ENCODE measurements at places on chromosomes 5 and 9. TPM values are rescaled to one million over a fixed set of nuclear protein-coding genes. Genes with fewer than 3 reads are reported as not detected.

Gene FBP2
- not detected for total RNA-seq

Gene CFAP157
- 0.28 TPM for total RNA-seq

Gene RLN2
- not detected for total RNA-seq

Gene GRIN1
- not detected for total RNA-seq

Gene IFNB1
- total RNA-seq, result not detected

Gene ZNF622
- total RNA-seq, result 27.6 TPM

Gene GRXCR2
- total RNA-seq, result not detected

- H3K27me3 ChIP-seq, result no peaks in the 10 kb centered on the region
- no peaks in the 10 kb centered on the region for H3K4me1 ChIP-seq
- no peak overlapping the region for H3K27ac ChIP-seq
- H3K36me3 ChIP-seq, result no peaks in the 10 kb centered on the region
- no peak overlapping the region for H3K4me3 ChIP-seq
Measured at GRCh38 chr5:53472720-53473510, 7.5 kb upstream of the FST start.

DNA sequence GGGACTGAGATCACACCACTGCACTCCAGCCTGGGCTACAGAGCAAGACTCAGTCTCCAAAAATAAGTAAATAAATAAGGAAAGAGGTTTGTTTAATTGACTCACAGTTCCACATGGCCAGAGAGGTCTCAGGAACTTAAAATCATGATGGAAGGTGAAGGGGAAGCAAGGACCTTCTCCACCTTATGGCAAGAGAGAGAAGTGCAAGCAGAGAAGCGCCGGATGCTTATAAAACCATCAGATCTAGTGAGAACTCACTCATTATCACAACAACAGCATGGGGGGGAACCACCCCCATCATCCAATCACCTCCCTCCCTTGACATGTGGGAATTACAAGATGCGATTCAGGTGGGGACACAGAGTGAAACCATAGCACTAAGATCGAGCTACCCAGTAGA lies 22.8 kb upstream of the RGMB start:
- H3K27ac ChIP-seq, result no peak overlapping the region
- H3K4me3 ChIP-seq, result no peak overlapping the region
- no peaks in the 10 kb centered on the region for H3K36me3 ChIP-seq
- DNase-seq, result no peak
- H3K4me1 ChIP-seq, result no peaks in the 10 kb centered on the region
- no peaks in the 10 kb centered on the region for H3K27me3 ChIP-seq

DNA sequence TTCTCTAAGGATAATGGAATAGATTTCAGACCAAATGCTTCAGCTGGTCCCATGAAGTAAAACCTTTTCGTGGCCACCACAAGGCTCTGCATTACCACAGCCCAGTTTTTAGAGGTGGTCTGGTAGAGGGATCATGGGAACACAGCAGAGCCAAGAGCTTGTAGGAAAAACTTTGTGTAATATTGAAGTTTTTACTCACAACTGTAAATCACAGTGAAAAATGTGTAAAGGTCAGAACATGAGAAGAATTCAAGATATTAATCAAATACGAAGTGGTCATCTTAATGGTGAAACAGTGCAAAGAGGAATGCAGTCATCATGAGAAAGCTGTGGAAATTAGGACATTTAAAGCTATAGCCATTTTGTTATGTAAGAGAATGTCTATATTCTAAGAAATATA lies 197.5 kb downstream of the NPR3 start:
- H3K4me3 ChIP-seq, result no peak overlapping the region
- no peaks in the 10 kb centered on the region for H3K27me3 ChIP-seq
- H3K36me3 ChIP-seq, result no peaks in the 10 kb centered on the region
- DNase-seq, result no peak

DNA sequence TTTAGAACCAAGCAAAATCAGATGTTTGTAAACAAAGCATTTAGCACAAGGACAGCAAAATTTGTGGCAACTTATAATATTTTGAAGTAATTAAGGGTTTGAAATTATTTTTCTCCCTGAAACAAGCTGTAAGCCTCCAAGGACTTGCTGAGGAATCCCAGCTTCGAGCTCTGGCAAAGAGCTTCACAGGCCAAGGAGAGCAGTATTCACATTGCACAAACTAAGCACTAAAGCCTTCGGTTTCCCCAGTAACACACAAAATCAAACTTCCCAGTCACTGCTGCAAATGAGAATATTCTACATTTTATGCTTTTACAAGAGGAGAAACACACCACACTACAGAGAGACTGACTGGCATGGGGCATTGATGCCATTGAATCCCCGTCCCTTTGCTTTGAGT lies 101.9 kb downstream of the WDR41 start:
- no peak for DNase-seq
- no peak overlapping the region for H3K4me3 ChIP-seq
- no peaks in the 10 kb centered on the region for H3K36me3 ChIP-seq
- H3K27ac ChIP-seq, result peak overlapping the region; percentile 66

DNA sequence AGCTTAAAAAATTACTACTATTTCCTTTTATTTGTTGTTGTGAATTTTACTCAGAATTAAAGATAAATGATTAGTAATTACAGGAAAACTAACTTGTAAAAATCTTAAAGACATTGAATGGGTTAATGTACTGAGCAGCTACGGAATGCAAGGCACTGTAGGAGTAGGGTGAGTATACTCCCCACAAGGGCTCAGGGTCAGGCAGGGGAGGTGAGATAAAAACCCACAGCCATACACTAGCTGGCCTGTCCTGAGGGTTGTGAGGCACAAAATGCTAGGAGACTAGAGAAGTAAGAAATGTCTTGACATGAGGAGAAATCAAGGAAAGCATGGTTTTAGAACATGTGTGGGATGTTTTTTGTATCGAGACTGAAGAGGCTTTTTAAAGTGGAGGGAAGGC lies 13.4 kb downstream of the ZBED3 start:
- H3K27me3 ChIP-seq, result no peaks in the 10 kb centered on the region
- H3K4me3 ChIP-seq, result no peak overlapping the region
- no peak for DNase-seq
- H3K4me1 ChIP-seq, result no peaks in the 10 kb centered on the region
- no peaks in the 10 kb centered on the region for H3K36me3 ChIP-seq

DNA sequence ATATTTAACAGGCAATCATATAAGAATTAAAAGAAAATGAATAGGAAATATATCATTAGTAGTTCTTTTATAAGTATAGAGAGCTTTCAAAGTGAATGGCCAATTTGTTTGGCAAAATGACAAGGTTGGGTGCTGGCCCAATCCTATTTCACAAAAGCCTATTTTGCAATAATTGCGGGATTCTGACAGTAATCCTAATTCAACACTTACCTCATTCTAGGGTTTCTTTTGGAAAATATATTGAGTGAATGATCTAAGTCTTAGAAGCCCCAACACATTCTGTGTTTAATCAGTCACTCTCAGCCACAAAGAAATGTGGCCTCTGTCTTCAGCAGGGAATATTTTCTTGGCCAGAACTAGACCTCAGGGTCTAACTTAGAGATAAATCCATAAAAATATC lies 835.9 kb upstream of the ZNF608 start:
- H3K36me3 ChIP-seq, result no peaks in the 10 kb centered on the region
- no peak overlapping the region for H3K27ac ChIP-seq
- DNase-seq, result no peak
- no peak overlapping the region for H3K4me3 ChIP-seq

GRCh38 chr9:79824265-79824664 lies 252.5 kb downstream of the TLE4 start:
- no peaks in the 10 kb centered on the region for H3K36me3 ChIP-seq
- no peaks in the 10 kb centered on the region for H3K27me3 ChIP-seq
- no peaks in the 10 kb centered on the region for H3K4me1 ChIP-seq
- no peak overlapping the region for H3K27ac ChIP-seq

- DNase-seq, result no peak
- H3K4me3 ChIP-seq, result no peak overlapping the region
- H3K36me3 ChIP-seq, result peaks cover 5% of the 10 kb centered on the region
- H3K4me1 ChIP-seq, result peaks cover 17% of the 10 kb centered on the region
- H3K27ac ChIP-seq, result no peak overlapping the region
Measured at GRCh38 chr5:109825450-109825849, 135.7 kb downstream of the MAN2A1 start.

DNA sequence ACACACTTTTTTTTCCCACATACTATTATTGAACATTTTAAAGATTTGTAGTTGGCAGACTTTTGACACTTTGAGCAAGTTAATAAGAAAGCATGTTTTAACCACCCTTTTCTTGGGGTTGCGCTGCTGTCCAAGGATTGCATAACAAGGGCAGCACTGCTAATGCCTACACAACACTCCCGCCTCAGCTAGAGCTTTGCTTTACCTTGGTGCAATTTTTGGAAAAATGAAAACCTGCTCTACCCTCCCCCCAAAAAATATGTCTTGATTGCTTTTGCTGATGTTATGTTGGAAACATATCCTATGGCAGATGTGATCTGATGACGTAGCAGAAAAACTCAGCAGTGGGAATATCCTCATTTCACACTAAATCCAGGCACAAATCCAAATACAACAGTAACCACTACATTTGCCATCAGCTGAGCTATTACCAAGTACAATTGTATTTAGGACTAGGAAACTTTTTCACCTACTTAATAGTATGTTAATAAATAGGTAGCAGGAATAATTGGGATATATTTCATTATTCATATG lies 51.5 kb downstream of the UBE2R2 start:
- H3K4me3 ChIP-seq, result peak overlapping the region; percentile 51
- no peaks in the 10 kb centered on the region for H3K36me3 ChIP-seq
- no peaks in the 10 kb centered on the region for H3K27me3 ChIP-seq
- peak overlapping the region; percentile 27 for H3K27ac ChIP-seq

GRCh38 chr5:151005187-151005949 lies 15.0 kb upstream of the GPX3 start:
- no peak overlapping the region for H3K4me3 ChIP-seq
- H3K36me3 ChIP-seq, result no peaks in the 10 kb centered on the region
- peak overlapping the region; percentile 3 for H3K27ac ChIP-seq
- H3K27me3 ChIP-seq, result no peaks in the 10 kb centered on the region
- DNase-seq, result no peak

DNA sequence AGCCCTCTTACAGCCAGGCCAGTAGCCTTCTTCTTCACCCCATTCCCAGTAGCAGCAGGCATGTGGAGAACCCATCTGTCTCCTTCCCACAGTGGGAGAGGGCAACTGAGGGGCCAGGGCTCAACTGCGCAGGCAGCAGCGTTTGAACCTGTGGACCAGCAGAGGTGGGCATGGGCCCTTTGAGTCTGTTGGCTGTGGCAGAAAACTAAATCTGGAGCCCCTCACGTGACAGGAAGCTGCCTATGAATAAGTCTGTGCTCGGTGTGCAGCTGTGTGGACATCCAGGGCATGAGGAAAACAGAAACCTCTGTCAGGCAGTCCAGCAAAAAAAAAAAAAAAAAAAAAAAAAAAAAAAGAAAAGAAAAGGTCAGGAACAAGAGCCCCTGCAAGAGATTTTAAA lies 189.2 kb upstream of the NR3C1 start:
- H3K36me3 ChIP-seq, result no peaks in the 10 kb centered on the region
- no peak overlapping the region for H3K27ac ChIP-seq
- H3K4me1 ChIP-seq, result peaks cover 7% of the 10 kb centered on the region
- DNase-seq, result no peak
- no peak overlapping the region for H3K4me3 ChIP-seq
